ENCODE measurements at places on chromosomes 6 and 20. TPM values are rescaled to one million over a fixed set of nuclear protein-coding genes. Genes with fewer than 3 reads are reported as not detected.

Gene LPA
- polyA plus RNA-seq: not detected

GRCh38 chr20:36501367-36502006, 39.8 kb upstream of the MYL9 start:
- DNase-seq: no peak

- no peak for DNase-seq
Measured at GRCh38 chr6:158560836-158561320, 987 bp downstream of the TMEM181 start.

Gene PPP1R16B
- polyA plus RNA-seq: 3.7 TPM

DNA sequence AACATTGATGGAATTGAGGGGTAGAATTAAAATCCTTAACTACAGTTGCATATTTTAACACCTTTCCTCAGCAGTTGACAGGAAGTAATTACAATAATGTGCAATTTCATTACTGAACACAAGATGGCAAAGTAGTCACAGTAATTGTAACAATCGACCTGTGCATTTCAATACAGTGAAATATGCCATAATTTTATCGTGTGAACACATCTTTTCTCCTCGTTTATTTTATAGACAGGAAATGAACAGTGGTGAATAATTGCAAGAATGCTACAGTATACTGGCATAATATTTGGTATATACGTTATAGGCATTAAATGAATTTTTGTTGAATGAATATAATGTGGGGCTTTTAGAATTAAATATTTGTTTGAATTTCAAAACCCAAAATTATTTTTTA, 25.0 kb downstream of the CYB5R4 start:
- DNase-seq: peak; percentile 24
